ENCODE measurements at places on chromosomes 13 and 19. TPM values are rescaled to one million over a fixed set of nuclear protein-coding genes. Genes with fewer than 3 reads are reported as not detected.
A peak's percentile ranks its signal among the peaks of the same experiment; 100 is the strongest.

DNA sequence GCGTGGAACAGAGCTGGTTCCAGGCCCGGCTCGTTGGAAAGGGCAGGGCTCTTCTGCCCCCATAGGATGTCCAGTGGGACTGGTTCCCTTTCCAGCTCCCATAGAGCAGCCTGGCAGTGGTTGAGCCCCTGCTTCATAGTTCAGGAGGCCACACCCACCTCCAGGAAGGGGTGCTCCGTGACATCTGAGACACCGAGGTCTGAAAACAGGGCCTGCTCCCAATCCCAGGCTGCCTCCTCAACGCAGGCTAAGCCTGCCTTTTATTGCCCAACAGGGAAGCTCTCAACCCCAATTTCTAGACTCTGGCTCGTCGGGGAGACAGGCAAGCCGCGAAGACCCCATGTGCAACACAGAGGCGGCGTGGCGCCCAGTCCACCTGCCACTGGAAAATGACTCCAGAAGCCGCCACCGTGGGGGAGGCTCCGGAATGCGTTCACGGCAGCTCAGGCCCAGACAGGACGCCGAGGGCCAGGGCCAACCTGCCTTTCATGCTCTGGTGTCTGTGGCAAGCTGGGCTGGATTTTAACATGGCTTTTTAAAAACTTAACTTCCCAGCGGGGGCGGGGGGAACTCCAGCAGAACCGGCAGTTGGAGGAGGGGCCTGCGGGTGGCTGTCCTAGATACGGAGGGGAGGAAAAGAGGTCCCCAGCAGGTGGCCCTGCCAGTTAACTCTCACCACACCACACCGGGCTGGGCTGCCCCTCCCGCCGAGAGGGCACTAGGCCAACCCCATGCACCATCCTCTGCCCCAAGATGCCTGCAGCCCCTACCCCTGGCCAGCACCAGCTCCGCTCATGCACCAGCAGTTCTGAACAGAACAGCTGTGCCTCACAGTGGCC is 17.9 kb upstream of the TINCR start:
- DNase-seq: no peak

- DNase-seq: no peak
Measured at GRCh38 chr13:29369060-29369743, 226.3 kb downstream of the SLC7A1 start.

FAM216B gene
- 3.1 TPM for total RNA-seq

DNA sequence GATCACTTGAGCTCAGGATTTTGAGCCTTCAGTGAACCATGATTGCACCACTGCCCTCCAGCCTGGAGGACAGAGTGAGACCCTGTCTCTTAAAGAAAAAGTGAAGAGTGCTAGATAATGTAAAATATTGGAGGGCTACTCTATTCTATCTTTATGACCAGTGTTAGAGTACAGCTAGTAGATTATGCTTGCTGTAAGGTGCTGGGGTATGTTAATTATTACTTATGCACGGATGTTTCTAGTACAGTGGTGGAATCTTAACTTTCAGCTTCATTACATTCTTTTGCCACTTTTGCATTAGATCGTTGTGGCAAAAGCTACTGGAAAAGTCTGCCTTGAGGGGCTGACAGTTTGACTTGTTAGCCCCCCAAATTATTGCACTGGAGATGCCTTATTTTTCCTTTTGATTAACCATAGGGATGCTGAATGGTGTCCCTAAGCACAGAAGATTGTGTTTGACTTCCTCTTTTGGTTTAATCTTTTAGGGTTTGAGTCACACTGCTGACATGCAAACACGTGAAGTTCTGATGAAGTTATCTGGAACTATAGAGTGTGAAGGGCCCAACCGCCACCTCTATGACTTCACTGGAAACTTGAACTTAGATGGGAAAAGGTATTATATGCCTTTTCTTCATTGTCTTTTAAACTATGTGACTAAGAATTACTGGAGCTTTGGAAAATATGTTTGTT is 169.8 kb downstream of the ATP8A2 start:
- DNase-seq: no peak

DNA sequence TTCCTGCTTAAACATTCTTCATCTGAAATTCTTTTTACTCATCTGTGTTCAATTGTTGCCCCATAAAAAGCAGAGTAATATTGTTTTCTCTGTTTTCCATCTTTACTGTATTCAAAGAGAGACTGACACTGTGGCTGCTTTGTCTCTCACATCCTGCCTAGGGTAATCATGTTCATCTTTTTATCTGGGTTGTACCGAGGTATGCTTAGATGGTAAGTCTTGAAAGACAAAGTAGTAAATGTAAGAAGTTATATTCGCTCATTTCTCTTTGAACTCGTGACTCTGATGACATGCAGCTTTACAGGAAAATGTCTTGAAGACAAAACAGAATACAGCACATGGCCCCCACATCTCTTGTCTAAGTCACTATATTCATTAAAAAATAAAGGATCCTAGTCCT is 20.0 kb upstream of the CYSLTR2 start:
- no peak for DNase-seq

JUNB gene
- total RNA-seq: 25.0 TPM

- DNase-seq: peak; percentile 72
Measured at GRCh38 chr19:47274891-47275761, 441 bp downstream of the INAFM1 start.

MYH14 gene
- 99.3 TPM for total RNA-seq

DNA sequence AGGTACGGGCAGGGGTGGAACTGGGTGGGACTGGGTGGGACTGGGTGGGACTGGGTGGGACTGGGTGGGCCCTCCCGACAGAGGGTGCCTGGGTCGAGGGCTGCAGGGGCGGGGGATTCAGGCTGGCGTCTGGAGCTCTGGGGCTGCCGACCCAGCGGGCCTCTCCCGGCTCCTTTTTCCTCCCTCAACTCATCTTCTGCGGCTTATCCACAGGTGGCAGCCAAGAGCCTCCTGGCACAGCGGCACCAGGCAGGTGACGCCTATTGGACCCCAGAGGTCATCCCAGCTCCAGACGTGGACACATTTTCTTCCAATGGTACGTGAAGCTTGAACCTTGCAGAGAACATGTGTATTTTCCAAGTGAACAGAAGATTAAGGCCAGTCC is 533 bp downstream of the ZNF544 start:
- no peak for DNase-seq

DNA sequence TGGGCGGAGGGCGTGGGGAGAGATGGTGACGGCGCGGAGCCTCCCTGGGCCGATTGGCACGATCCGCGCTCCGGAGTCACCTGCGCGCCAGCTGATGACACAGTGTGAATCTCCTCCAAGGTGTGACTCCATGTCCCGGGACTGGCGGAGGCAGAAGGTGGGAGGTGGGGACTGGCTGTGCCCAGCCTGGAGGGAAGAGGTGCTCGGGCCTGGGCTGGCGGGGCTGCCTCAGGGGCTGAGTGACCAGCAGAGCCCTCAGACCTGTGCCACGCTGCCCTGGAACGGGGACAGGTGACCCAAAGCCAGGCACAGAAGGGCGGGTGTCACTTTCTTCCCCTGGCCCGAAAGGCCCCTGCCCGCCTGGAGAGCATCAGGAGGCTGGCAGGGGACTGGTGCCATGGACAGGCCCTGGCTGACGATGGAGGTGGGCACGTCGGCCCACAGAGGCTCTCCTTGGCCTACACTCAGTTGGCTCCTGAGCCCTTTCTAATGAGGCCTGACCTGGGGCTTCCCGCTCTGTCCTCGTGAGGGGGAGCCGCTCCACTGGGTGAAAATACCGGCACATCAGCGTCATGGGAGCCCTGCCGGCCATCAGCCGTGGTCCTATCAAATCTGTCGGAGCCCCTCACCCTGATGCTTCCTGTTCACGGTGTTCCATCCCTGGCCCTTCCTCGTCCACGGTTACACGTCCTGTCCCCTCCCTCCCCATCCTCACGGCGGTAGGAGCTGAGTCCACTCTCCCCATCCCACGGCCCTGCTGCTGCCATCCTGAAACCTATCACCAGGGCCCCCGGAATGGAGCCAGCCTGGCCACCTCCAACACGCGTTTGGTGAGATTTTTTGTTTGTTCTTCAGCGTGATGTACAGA is 75.6 kb downstream of the SPACA7 start:
- no peak for DNase-seq

- no peak for DNase-seq
Measured at GRCh38 chr13:75165543-75166230, 316.3 kb downstream of the TBC1D4 start.

DNA sequence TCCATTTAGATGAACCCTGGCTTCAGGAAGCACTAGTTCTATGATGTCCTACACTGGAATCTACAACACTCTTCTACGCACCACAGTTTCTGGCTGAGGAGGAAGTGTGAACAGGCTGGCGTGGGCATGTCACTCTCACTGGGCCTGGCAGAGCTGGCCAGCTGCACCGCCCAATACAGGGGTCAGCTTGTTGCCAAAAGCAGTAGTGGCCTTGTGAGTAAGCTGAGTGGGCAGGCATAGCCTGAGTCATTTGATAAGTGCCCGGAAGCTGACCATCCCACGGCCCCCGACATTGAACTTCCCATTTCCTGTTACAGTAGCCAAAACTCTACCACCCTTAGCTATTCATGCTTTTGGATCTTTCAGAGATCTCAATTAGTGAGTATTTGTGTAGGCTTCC is 240.9 kb upstream of the SERP2 start:
- DNase-seq: peak; percentile 85

DNA sequence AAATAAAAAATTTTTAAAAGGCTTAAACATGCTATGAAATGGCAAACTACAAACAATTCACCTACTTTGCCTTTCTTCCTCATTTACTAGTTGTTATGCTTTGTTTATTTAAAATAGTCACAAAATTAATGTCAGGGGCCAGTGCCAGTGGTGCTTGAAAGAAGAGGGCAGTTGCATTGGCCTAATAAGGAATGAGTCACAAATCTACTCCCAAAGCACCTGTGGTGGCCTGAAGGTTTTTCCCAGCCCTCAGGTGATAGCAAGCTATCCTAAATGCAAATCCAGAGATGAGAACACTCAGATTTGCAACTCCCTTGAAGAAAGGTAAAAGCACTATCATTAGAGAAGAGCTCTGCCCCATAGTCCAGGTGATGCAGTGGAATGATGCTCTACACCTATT is 103.6 kb downstream of the MBNL2 start:
- no peak for DNase-seq

CYP2S1 gene
- 0.73 TPM for total RNA-seq

DNA sequence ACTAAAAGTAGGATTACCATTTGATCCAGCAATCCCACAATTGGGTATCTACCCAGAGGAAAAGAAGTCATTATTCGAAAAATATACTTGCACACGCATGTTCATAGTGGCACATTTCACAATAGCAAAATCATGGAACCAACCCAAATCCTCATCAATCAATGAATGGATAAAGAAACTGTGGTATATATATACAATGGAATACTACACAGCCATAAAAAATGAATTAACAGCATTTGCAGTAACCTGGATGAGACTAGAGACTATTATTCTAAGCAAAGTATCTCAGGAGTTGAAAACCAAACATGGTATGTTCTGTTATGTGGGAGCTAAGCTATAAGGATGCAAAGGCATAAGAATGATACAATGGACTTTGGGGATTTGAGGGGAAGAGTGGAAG is 3.0 kb downstream of the ZNF708 start:
- no peak for DNase-seq

- no peak for DNase-seq
Measured at GRCh38 chr19:36377541-36378178, 1.3 kb downstream of the ZFP14 start.

HSD11B1L gene
- 3.9 TPM for total RNA-seq

GRCh38 chr13:99231721-99232120 is 26.5 kb downstream of the GPR18 start:
- DNase-seq: no peak

- DNase-seq: no peak
Measured at GRCh38 chr19:55913643-55914268, 18.4 kb downstream of the NLRP13 start.

Data from Right ventricle myocardium inferior (tissue), 1 donor.